ENCODE measurements at places on chromosomes 7 and 10. TPM values are rescaled to one million over a fixed set of nuclear protein-coding genes. Genes with fewer than 3 reads are reported as not detected.
A peak's percentile ranks its signal among the peaks of the same experiment; 100 is the strongest.

GRCh38 chr7:967361-968082 lies 7.8 kb downstream of the COX19 start:
- peak; percentile 38 for DNase-seq

GRCh38 chr7:69599286-69599954 lies 1.1 kb downstream of the AUTS2 start:
- DNase-seq = no peak

- no peak for DNase-seq
Measured at GRCh38 chr7:113408999-113409398, 290.6 kb upstream of the SMIM30 start.

- DNase-seq = no peak
Measured at GRCh38 chr10:44293306-44293778, 91.6 kb downstream of the CXCL12 start.

DNA sequence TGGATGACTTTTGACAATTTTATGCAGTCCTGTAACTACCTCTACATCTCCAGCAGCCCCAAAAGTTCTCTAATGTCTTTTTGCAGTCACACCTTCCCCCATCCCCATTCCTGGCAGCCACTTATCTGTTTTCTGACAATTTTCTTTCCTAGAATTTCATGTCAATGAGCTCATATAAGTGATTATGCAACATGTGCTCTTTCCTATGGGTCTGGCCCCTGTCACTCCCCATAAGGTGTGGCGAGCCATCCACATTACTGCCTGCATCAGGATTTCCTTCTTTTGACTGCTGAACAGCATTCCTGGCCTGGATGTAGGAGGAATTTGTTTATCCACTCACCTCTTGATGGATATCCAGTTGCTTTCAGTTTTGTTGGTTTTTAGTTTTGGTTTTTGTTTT lies 146.7 kb upstream of the MGMT start:
- DNase-seq = no peak

DNA sequence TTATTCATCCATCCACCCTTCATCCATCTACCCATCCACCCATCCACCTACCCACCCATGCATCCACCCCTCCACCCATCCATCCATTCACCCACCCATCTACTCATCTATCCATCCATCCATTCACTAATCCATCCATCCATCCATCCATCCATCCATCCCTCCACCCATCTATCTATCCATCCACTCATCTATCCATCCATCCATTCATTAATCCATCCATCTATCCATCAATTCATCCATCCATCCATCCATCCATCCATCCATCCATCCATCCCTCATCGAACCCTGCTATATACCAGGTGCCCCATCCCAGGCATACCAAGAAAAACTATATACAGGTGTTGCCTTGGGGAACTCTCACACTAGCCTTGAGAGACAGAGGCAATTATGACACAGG lies 7.1 kb upstream of the CCL24 start:
- no peak for DNase-seq

DNA sequence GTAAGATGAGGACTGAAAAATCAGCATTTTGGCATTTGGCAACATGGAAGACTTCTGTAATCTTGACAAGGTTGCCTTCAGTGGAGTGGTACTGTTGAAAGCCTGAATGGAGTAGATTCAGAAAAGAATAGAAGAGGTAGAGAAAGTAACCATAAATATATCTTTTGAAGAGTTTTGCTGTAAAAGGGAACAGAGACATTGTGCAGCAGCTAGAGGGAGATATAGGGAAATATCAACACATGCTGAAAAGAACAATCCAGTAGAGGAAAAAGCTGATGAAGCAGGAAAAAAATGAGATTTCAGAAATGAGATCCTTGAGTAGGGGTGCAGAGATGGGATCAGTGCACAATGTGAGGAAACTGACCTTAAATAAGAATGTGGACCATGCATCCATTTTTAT lies 60.0 kb downstream of the RAPGEF5 start:
- no peak for DNase-seq

Gene CCDC146
- total RNA-seq = 20.5 TPM

Gene NKX2-3
- total RNA-seq = 11.0 TPM
